ENCODE measurements at places on chromosomes 4 and X.

DNA sequence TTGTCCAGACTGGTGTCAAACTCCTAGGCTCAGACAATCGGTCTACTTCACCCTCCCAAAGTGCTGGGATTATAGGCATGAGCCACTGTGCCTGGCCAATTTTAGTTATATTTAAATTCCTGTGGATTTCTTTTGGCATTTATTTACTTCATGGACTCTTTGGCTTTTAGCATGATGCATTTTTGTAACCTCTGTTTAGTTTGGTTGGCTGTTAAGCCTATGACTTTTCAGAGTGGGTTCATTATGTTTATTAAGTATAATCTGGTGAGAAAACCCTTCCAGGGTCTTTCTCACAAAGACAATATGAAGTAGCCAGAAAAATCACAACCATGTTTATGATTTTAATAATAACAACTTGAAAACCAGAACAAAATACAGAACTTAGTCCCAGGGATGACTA, 49.4 kb downstream of the USP38 start:
- no peak for DNase-seq

GRCh38 chr4:83922402-83922801, 386.5 kb downstream of the GPAT3 start:
- no peak for DNase-seq

DNA sequence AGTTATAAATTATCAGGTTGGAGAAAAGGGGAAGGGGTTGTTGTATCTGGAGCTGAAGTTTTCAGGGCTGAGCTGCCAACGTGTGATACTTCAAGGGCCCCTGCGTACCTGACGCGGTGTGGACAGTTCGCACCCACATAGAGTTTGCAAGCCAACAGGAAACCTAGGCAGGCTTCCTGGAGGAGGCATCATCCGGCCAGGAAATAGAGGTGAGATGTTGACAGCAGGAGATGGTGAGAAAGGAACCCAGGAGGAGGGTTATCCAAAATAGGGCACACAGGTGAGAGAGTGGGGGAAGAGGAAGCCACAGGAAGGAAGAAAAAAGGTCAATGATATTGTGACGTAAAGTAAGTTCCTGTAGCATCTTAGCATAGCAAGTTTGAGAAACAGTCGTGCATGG, 127.2 kb downstream of the DHRSX start:
- DNase-seq: no peak

DNA sequence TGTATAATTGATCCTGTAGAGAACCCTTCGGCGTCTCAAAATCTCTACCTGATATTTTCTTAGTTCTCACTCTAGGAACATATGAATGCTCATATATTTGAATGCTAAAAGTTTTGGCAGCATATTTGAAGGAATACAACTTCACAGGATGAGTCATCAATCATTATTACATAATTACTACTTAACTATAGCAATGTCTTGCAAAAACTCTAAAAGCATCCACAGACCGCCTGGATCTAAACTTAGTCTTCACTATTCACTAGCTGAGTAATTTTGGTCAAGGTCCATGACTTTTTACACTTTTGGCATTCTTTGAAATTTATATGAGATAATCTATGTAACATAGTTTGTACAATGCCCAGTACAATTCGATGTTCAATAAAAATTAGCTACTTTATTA, 194.7 kb downstream of the DTHD1 start:
- DNase-seq: no peak

DNA sequence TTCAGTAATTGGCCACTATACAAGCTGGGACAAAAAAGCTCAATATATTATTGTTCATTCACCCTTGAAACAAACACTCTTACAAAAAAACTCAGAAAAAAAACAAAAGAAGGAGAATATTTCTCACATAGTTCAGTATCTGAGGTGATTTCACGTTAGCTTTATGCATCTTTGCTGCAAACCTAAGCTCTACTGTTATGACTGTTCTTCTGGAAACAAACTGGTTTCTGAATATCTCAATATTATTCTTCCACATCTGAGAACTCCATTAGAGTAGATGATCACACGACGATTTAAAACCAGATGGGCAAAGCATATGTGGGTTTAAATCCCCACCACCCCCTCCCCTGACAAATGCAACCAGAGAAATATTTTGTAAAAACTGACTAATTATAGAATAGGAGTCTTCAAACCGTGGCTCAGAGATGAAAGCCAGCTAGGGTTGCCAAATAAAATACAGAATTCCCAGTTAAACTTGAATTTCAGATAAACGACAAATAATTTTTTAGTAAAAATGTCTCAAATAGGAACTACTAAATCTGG, 182.0 kb upstream of the FAM241A start:
- DNase-seq: no peak

DNA sequence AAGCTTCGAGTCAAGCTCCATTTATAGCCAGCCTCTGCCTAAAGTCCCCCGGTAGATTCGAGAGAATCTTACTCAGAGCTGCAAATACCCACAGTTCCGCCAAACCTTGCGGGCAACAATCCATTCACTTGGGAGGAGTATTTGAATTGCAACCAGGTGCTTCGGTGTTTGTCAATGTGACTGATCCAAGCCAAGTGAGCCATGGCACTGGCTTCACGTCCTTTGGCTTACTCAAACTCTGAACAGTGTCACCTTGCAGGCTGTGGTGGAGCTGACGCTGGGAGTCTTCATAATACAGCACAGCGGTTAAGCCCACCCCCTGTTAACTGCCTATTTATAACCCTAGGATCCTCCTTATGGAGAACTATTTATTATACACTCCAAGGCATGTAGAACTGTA, 11.2 kb downstream of the CD40LG start:
- DNase-seq: no peak
